B cell (primary cell): ENCODE measurements at places on chromosomes 12 and 14. TPM values are rescaled to one million over a fixed set of nuclear protein-coding genes. Genes with fewer than 3 reads are reported as not detected.

Gene CFL2
- total RNA-seq: 21.9 and 25.2 TPM in 2 replicates

Gene E2F7
- 0.29 and 0.42 TPM in 2 replicates for total RNA-seq

Gene SLC6A13
- total RNA-seq: 0.19 and 0.22 TPM in 2 replicates

Gene EXOC3L4
- total RNA-seq: not detected in 2 replicates

Gene SLC25A21
- total RNA-seq: not detected in 2 replicates

Gene KRT77
- total RNA-seq: not detected in 2 replicates

Gene SIX1
- 0.12 TPM in 1 of 2 replicates, not detected in the other for total RNA-seq

Gene SLCO1B1
- total RNA-seq: not detected in 2 replicates

DNA sequence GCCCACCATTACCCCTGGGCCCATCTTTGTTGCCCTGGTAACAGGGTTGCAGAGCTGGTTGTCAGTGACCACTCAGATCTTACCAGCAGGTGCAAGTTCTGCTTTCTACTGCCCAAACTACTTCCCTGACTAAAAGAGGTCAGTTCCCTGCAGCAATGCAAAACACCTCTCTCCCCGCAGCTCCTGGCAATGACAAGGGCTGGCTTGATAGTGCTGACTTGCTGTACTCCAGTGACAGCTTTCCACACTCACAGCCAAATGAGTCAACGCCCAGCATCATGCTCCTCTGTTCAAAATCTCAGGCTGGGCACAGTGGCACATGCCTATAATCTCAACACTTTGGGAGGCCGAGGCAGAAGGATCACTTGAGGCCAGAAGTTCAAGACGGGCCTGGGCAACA is 90.6 kb downstream of the CIT start:
- no peaks in the 10 kb centered on the region for H3K36me3 ChIP-seq
- no peak overlapping the region for H3K4me3 ChIP-seq
- H3K27me3 ChIP-seq: no peaks in the 10 kb centered on the region
- DNase-seq: no peak
- H3K27ac ChIP-seq: no peak overlapping the region

DNA sequence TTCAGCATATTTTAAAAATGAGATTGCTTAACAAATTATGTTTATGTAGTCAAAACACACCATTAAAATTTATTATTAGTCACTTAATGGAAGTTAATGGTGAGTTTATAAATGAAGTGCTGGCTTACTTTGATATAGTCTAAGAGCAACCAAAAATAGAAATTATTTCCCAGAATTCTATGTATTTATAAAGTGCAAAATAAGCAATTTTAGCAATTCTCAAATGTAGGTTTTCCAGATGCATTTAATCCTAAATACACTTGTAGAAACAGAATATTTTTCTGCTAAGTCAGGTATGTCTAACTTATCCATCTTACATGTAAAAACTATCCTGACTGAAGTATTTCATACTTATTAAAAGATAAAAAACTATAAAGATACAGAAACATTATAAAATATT is 11.2 kb downstream of the LMO3 start:
- H3K36me3 ChIP-seq: no peaks in the 10 kb centered on the region
- no peak overlapping the region for H3K27ac ChIP-seq
- H3K4me1 ChIP-seq: no peaks in the 10 kb centered on the region
- no peak for DNase-seq
- no peaks in the 10 kb centered on the region for H3K27me3 ChIP-seq

DNA sequence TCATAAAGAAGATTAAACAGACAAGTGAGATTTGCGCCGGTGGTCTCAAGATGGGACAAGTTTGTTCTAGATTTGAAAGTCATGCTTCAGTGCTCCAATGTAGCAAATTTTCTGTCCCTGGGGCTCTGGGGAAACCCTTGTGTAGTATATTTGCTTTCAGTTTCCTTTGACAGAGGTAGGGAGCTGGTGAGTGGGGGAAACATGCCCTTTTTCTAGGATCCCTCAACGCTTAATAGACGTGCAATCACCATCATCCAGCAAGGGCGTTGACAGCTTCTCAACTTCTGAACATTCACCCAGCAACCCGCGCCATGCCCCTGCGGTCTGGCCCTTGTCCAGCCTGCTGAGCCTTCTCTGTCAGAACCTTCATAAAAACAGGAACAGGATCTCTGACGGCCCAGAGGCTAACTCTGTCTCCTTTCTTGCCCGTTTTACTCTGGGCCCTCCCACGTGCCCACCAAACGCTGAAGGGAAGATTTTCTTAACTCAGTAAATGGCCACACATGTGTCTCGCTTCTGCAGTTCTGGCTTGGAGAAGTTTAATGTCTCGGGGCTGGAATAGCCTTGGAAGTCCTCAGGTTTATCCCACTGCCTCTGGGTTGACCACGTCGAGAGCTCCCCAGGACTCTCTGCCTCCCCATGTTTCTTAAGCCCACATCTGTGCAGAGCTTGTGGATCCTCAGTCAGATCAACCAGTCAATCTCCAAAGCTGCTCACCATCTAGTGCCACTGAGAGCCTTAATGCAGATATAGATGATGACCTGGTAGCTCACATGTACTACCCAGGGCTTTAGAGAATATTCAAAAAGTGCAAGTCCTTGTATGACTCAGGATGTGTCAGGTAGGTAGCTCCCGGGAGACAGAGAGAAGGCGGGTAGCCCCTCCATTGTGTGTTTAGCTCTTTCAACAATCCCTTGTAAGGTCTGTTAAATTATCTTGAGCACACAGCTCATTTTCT is 58.1 kb upstream of the CCND2 start:
- H3K36me3 ChIP-seq: no peaks in the 10 kb centered on the region
- H3K4me3 ChIP-seq: peak overlapping the region; percentile 53
- peak overlapping the region; percentile 94 for H3K27ac ChIP-seq
- H3K27me3 ChIP-seq: no peaks in the 10 kb centered on the region

DNA sequence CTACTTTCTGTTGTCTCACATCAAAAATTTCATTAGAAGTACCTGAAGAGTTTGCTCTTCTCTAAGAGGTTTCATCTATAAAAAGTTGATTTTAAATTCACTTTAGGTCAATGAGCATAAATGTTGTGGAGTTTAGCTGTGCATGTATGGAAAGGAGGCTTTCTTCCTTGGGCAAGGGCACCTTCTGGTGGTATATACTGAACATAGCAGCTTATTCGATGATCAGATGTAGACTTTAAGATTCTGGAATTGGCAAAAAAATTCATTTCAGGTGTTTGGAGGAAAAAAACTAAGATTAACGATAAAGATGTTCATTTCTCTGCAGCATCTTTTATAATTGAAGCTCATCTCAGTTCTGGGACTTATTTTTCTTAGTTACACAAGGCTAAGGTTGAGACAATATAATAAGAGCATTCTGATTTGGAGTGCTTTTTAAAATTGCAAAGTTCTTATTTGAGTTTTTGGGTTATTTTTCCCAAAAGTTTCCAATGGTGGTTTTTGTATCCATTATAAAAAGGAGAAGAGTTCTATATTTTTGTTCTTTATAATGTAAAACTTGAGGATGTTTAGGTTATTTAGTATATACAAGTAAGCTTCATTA is 46.8 kb downstream of the TMEM117 start:
- peak; percentile 60 for DNase-seq
- H3K4me1 ChIP-seq: no peaks in the 10 kb centered on the region
- no peak overlapping the region for H3K4me3 ChIP-seq
- no peaks in the 10 kb centered on the region for H3K36me3 ChIP-seq

DNA sequence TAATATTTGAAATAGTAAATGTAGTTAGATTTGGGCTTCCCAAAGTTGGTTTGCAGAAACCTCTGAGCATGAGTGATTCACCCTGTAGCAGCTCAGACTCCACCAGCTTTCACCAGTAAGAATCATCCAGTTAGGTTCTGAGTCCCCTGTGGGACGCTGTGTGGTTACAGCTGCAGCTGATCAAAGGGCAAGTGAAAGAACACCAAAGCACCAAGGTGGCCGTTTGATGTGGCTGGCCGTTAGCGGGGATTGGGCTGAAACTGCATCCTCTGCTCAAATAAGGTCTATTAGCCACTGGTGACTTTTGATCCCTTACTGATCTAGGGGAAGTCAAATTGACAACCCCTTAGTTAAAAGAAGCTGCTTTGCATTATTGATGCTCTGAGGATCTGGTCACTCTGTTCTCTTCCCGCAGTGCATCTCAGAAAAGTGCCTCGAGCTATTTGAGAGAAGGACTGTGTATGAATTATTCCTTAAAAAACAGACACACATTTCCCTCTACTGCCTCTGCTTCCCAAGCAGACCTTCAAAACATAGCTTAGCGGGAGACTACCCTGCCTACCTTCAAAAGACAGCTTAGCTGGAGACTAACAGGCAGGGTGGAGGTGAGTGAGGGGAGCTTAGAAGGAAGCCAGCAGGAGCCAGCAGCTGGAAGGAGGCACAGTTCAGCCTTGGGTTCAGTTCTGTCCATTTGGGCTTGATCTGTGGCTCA is 3.7 kb downstream of the ABHD12B start:
- H3K27me3 ChIP-seq: peaks cover 8% of the 10 kb centered on the region
- no peak overlapping the region for H3K4me3 ChIP-seq
- H3K36me3 ChIP-seq: no peaks in the 10 kb centered on the region
- DNase-seq: peak; percentile 47
- H3K4me1 ChIP-seq: peaks cover 22% of the 10 kb centered on the region
- H3K27ac ChIP-seq: no peak overlapping the region

GRCh38 chr14:54638135-54638446 is 71.2 kb downstream of the SAMD4A start:
- H3K4me1 ChIP-seq: no peaks in the 10 kb centered on the region
- H3K36me3 ChIP-seq: no peaks in the 10 kb centered on the region
- no peaks in the 10 kb centered on the region for H3K27me3 ChIP-seq
- no peak overlapping the region for H3K27ac ChIP-seq
- DNase-seq: no peak
